Activated naive CD8-positive, alpha-beta T cell treated with anti-CD3 and anti-CD28 coated beads for 36 hours (primary cell): ENCODE measurements at places on chromosomes 11 and 22. TPM values are rescaled to one million over a fixed set of nuclear protein-coding genes. Genes with fewer than 3 reads are reported as not detected.

The PHRF1 gene
- total RNA-seq: 44.3 TPM

The JAML gene
- 150 TPM for total RNA-seq

The KRTAP5-7 gene
- total RNA-seq: not detected

The DAGLA gene
- 0.22 TPM for total RNA-seq

The CECR2 gene
- 0.26 TPM for total RNA-seq

The FAM118A gene
- total RNA-seq: 25.4 TPM

GRCh38 chr11:73929388-73929787 lies 21.4 kb upstream of the DNAJB13 start:
- no peaks in the 10 kb centered on the region for H3K27me3 ChIP-seq
- peaks cover 9% of the 10 kb centered on the region for H3K36me3 ChIP-seq
- DNase-seq: no peak
- H3K4me1 ChIP-seq: no peaks in the 10 kb centered on the region

- no peak for DNase-seq
- H3K27me3 ChIP-seq: peaks cover 7% of the 10 kb centered on the region
- no peak overlapping the region for H3K27ac ChIP-seq
- peaks cover 2% of the 10 kb centered on the region for H3K36me3 ChIP-seq
- peaks cover 27% of the 10 kb centered on the region for H3K4me1 ChIP-seq
These were observed 5.6 kb downstream of the OSBPL5 start for GRCh38 chr11:3159296-3160190.

- H3K27me3 ChIP-seq: peaks cover 9% of the 10 kb centered on the region
- H3K4me1 ChIP-seq: no peaks in the 10 kb centered on the region
- no peak overlapping the region for H3K4me3 ChIP-seq
- no peak overlapping the region for H3K27ac ChIP-seq
- no peak for DNase-seq
These were observed 555.6 kb upstream of the LARGE1 start for GRCh38 chr22:34475886-34476285.

DNA sequence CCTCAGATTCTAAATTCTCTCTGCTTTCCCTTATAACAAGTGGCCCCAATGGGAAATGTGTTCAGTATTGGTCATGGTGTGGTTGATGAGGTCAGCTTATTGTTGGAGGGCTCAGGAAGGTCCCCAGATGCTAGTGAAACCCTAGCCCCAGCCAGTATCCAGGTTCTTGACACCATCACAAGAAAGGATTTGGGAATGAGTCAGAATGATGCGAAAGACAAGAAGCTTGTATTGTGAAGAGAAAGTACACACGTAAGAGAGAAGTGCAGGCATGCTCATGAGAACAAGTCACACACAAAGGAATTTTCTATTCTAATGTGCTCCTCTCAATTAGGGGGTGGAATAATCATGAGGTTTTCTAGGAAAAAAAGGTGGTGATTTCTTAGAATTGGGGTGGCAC lies 34.9 kb upstream of the TRPC6 start:
- no peaks in the 10 kb centered on the region for H3K4me1 ChIP-seq
- DNase-seq: no peak
- H3K27me3 ChIP-seq: no peaks in the 10 kb centered on the region
- H3K27ac ChIP-seq: no peak overlapping the region

DNA sequence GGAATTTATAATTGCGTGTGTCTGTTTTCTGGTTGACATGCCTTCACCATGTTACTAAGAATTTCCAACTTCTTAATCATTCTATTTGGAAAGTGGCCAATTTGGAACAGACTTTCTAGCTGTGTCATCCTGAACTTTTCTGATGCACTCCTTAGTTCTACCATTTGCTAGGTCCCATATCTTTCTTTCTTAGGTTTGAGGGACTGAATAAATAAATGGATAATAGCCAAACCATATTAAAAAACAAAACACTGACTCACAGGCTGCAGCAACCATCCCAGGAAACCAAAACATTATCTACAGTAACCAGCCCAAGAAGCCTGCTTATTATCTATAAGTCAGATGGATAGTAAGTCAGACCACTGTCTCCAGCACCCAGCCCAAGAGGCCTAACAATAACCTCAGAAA lies 57.5 kb upstream of the PLET1 start:
- H3K4me1 ChIP-seq: peaks cover 16% of the 10 kb centered on the region
- no peak overlapping the region for H3K27ac ChIP-seq
- no peak for DNase-seq
- no peak overlapping the region for H3K4me3 ChIP-seq

GRCh38 chr11:64831411-64831891 lies 13.0 kb downstream of the CDC42BPG start:
- DNase-seq: no peak
- no peaks in the 10 kb centered on the region for H3K36me3 ChIP-seq
- H3K4me1 ChIP-seq: no peaks in the 10 kb centered on the region
- no peak overlapping the region for H3K27ac ChIP-seq

DNA sequence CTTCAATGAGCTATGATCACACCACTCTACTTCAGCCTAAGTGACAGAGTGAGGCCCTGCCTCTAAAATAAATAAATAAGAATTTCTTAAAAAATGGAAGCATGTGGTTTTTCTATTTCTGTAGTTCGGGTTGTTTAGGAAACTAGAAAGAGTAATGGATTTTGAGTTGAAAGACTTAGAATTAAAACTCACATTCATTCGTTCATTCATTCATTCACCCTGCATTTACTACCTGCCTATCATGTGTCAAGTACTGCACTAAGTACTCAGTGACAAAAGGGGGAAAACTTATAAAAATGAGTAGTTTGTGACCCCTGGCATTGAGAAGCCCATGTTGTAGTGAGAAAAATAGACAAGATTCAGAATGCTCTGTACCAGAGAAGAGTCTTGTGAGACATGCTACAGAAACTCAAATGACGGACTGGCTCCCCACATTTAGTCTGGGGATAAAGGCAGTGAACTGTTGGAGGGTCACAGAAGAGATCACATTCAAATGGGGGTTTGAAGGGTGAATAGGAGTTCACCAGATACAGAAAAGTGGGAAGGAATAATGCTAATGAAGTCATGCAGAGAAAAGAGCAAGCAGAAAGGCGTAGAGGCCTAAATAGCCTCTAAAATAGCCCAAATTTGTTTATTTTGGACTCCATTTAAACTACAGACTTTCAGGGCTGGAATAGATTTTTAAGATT lies 7.0 kb downstream of the CSRP3 start:
- no peaks in the 10 kb centered on the region for H3K4me1 ChIP-seq
- no peak for DNase-seq
- no peak overlapping the region for H3K27ac ChIP-seq
- no peaks in the 10 kb centered on the region for H3K27me3 ChIP-seq
- no peaks in the 10 kb centered on the region for H3K36me3 ChIP-seq

GRCh38 chr11:86040919-86041850 lies 27.7 kb downstream of the PICALM start:
- peaks cover 57% of the 10 kb centered on the region for H3K4me1 ChIP-seq
- H3K27me3 ChIP-seq: no peaks in the 10 kb centered on the region
- H3K4me3 ChIP-seq: no peak overlapping the region
- DNase-seq: no peak
- H3K27ac ChIP-seq: peak overlapping the region; percentile 31

DNA sequence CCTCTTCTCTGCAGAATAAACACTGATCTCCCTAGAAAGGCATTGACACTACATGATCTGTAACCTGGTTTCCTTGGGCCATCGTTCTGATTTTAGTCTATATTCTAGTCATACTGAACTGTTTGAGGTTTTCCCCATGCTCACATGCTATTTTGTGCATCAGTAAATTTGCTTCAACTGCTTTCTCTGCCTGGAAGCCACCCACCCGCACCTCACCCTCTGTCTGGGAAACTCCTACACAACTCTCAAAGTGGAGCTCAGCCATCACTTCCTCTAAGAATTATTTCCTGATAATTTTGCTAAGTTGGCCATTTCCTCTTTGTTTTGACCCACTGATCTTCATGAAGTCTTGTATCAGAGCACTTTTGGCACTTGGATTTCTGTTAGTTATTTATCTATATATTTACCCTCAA lies 36.1 kb downstream of the MMP20 start:
- peaks cover 6% of the 10 kb centered on the region for H3K4me1 ChIP-seq
- DNase-seq: no peak
- H3K4me3 ChIP-seq: no peak overlapping the region
- H3K27ac ChIP-seq: no peak overlapping the region
- no peaks in the 10 kb centered on the region for H3K27me3 ChIP-seq

DNA sequence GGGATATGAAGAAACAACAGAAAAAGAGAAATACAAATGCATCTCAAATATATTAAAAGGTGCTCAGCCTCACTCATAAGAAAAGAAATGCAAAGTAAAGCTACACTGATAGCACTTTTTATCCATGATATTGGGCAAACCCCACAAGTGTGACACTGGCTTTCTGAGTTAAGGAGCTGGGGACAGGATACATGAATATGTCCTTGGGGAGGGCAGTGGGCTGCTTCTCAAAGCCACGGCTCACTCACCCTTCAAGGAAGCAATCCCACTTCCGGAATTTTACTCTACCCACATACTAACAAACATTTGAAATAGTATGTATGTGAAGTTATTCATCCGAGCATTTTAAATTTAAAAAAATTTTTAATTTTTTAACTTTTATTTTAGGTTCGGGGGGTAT lies 41.1 kb upstream of the SLC22A12 start:
- no peak overlapping the region for H3K4me3 ChIP-seq
- H3K27ac ChIP-seq: no peak overlapping the region
- no peaks in the 10 kb centered on the region for H3K36me3 ChIP-seq
- peaks cover under 1% of the 10 kb centered on the region for H3K4me1 ChIP-seq
- H3K27me3 ChIP-seq: no peaks in the 10 kb centered on the region

DNA sequence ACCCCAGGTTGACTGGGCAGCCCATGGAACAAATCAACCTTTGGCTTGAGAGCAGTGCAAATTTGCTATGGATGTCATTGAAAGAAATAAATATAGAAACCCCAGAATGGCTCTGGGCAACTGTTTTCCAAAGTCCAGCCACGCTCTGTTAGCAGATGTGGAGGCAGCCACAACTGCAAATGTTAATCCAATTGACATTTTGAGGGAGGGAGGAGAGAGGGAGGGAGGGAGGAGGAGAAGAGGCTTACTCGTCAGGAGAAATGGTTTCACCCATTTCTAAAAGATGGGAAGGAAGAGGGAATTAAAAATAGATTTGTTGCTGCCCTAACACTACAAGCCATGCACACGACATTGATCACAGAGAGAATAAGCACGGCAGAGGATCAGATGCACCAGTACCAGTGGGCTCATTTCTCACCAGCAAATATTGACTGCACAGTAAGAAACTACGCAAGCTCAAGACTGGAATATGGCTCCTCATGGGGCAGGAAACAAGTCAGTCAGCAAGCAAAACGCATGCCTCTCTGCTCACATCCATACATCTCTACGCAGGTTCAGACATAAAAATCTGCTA lies 229.1 kb downstream of the LARGE1 start:
- DNase-seq: no peak
- no peaks in the 10 kb centered on the region for H3K36me3 ChIP-seq
- H3K4me1 ChIP-seq: no peaks in the 10 kb centered on the region
- no peak overlapping the region for H3K27ac ChIP-seq
- no peak overlapping the region for H3K4me3 ChIP-seq

DNA sequence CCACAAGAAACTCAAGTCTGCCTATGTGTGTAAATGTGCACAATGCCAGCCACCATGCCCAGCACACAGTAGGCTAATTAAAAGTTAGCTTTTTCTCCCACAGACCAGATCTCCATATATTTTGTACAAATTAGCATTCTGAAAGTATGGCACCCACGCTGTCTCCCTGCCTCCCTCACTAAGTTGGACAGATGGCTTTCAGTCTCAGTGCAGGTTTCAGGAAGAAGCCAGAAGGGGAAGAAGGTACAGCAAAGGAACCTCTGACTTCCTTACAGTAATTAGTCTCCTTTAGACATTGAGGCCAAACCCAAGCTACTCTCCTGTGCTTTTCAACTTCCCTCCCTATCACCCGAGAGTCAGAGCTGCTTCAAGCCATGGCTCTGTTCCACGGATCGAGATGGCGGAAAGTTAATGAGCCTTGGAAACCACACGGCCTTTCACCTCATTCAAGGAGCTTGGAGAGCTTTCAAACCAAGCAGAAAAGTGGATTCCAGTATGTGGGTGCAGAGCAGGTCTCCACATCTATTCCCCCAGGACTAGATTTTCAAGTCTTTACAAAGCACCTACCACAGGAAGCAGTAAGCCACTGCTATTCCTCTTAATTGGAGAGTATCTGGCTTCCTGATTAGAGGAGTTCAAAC lies 221.1 kb upstream of the NARS2 start:
- no peaks in the 10 kb centered on the region for H3K4me1 ChIP-seq
- peaks cover 8% of the 10 kb centered on the region for H3K27me3 ChIP-seq
- no peak overlapping the region for H3K27ac ChIP-seq
- no peak for DNase-seq
- H3K4me3 ChIP-seq: no peak overlapping the region
- no peaks in the 10 kb centered on the region for H3K36me3 ChIP-seq

- H3K27me3 ChIP-seq: peaks cover 30% of the 10 kb centered on the region
- H3K4me1 ChIP-seq: no peaks in the 10 kb centered on the region
- DNase-seq: no peak
- H3K36me3 ChIP-seq: no peaks in the 10 kb centered on the region
- no peak overlapping the region for H3K27ac ChIP-seq
These were observed 56.8 kb upstream of the B3GAT1 start for GRCh38 chr11:134468796-134469195.

GRCh38 chr11:40405614-40406013 lies 1053.8 kb downstream of the LRRC4C start:
- no peaks in the 10 kb centered on the region for H3K36me3 ChIP-seq
- DNase-seq: no peak

GRCh38 chr11:19715373-19715772 lies 2.7 kb downstream of the NAV2 start:
- no peak for DNase-seq
- peaks cover 23% of the 10 kb centered on the region for H3K4me1 ChIP-seq
- no peak overlapping the region for H3K4me3 ChIP-seq
- peaks cover 50% of the 10 kb centered on the region for H3K27me3 ChIP-seq
- H3K36me3 ChIP-seq: no peaks in the 10 kb centered on the region

- H3K27ac ChIP-seq: no peak overlapping the region
- H3K36me3 ChIP-seq: peaks cover 26% of the 10 kb centered on the region
- DNase-seq: no peak
- H3K27me3 ChIP-seq: no peaks in the 10 kb centered on the region
- no peak overlapping the region for H3K4me3 ChIP-seq
These were observed 48.8 kb downstream of the EXT2 start for GRCh38 chr11:44143987-44144909.

DNA sequence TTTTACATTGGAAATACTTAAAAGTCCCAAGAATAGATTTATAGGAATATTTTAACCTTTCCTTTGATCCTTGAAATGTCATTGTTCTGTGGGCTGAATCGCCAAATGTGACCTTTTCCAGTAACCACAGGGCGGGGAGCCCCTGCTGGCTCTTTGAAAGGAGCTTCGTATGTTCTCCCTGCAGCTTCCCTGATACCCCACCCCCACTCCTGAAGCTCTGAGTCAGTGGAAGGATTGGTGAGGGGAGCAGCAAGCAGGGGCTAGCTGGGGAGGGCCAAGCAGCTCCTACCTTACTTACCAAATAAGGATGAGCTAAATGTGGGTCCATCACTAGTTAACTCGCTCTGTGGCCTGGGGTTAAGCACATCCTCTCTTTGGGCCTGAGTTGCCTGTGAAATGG lies 87.7 kb downstream of the CHST1 start:
- no peaks in the 10 kb centered on the region for H3K36me3 ChIP-seq
- no peaks in the 10 kb centered on the region for H3K4me1 ChIP-seq
- peaks cover 32% of the 10 kb centered on the region for H3K27me3 ChIP-seq

DNA sequence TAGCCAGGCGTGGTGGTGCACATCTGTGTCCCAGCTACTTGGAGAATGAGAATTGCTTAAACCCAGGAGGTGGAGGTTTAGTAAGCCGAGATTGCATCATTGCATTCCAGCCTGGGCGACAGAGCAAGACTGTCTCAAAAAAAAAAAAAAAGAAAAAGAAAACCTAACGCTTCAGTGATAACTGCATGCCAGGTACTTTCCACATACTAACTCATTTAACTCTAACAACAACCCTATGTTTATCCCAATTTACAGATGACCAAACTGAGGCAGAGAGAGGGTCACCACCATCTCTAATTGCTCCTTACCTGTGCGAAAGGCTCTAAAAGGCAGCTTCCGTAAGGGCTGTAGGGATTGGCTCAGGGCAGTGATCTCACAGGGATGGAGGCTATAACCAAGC lies 11.6 kb downstream of the PISD start:
- no peak for DNase-seq
- H3K36me3 ChIP-seq: peaks cover 26% of the 10 kb centered on the region
